Activated naive CD8-positive, alpha-beta T cell treated with anti-CD3 and anti-CD28 coated beads, Interleukin-2, amount 50 U/mL, for 16 hours (primary cell): ENCODE measurements at places on chromosomes 13 and 19.
A peak's percentile ranks its signal among the peaks of the same experiment; 100 is the strongest.

GRCh38 chr19:5828661-5829566 lies 10.6 kb downstream of the FUT6 start:
- no peak for DNase-seq

- DNase-seq: no peak
Measured at GRCh38 chr13:62997038-62997599, 1581.5 kb upstream of the PCDH20 start.

- DNase-seq: no peak
Measured at GRCh38 chr13:52461265-52461664, 6.0 kb downstream of the CKAP2 start.

DNA sequence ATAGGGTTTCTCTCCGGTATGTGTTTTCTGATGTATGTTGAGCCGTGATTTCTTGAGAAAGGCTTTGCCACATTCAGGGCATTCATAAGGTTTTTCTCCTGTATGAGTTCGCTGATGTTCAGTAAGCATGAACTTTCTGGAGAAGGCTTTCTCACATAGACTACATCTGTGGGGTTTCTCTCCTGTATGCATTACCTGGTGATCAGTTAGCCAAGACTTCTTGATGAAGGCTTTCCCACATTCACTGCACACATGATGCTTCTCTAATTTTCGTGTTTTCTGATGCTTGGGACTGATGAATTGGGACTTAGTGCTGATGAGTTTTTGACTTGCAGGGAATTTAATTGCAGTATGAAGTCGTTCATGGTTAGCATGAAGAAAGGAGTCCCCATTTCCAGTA lies 21.1 kb downstream of the ZNF350 start:
- DNase-seq: no peak

DNA sequence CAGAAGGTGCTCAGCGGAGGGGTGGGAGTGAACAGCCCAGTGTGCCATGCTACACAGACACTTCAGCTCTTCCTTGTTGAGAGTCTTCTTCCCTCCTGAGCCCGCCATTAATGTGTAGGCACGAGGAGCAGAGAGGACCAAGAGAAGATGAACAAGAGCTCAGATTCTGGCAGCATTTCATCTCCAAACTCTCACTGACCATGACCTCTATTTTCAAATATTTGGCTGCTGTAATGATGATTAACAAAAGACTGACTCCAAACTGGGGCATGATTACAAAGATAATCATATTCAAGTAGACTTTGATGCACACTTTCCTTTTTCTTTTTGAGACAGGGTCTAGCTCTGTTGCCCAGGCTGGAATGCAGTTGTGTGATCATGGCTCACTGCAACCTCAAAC lies 236.5 kb downstream of the DCLK1 start:
- no peak for DNase-seq

DNA sequence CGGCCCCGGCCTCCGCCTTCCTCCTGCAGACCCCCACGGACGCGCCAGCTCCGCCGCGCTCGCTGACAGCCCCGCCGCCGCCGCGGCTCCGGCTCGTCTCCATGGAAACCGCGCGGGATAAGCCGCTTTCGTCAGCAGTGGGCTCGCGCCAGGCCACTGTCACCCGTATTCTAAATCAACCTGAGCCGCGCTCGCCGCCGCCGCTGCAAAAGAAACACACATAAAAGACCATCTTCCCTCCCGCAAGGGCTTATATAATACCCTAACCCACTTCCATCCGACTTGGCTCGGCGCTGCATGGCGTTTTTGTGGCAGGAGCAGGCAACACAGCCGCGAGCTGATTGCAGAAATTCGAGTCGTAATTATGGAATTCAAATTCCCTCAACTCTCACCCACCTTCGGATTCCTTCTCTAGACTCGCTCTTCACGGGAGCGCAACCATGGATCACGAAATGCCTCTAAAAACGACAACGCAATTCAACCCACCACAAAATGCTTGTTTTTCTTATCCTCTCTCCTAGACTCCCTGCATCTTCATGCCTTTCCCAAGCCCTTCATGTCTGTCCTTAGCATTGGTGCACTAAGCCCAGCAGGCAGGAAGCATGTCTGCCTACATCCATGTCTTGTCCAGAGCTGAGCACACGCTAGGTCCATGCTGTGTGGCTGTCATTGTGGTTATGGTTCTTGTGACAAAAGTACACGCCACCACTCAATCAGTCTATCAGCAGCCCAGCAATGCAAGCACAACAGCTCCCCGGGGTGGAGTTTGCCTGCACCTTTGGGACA lies at the start of gene AMER2:
AMER2 (minus strand) TSS at position 772 of the 786 bp plus-strand sequence; CDS start at position 103, 669 bp downstream.
- no peak for DNase-seq

- DNase-seq: peak; percentile 42
Measured at GRCh38 chr19:36489920-36490415, 607 bp upstream of the ZNF566 start.

DNA sequence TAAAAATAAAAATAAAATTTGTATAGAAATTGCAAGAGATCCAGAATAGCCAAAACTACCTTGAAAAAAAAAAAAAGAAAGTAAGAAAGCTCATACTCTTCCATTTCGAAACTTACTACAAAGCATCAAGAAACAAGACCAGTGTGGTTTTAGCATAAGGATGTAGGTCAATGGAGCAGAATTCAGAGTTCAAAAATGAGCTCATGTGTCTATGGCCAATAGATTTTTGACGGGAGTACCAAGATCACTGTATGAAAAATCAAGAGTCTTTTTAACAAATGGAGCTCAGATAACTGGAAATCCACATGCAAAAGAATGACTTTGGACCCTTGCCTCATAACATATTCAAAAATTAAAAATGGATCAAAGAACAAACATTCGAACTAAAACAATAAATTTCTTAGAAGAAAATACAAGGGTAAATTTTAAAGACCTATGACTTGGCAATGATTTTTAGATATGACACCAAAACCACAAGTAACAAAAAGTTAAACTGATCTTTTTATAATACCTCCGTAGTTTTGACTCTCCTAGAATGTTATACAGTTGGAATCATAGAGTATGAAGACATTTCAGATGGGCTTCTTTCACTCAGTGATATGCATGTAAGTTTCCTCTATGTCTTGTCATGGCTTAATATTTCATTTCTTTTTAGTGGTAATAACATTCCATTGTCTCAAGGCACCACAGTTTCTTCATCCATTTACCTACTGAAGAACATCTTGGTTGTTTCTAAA lies 43.2 kb downstream of the KLF12 start:
- no peak for DNase-seq

DNA sequence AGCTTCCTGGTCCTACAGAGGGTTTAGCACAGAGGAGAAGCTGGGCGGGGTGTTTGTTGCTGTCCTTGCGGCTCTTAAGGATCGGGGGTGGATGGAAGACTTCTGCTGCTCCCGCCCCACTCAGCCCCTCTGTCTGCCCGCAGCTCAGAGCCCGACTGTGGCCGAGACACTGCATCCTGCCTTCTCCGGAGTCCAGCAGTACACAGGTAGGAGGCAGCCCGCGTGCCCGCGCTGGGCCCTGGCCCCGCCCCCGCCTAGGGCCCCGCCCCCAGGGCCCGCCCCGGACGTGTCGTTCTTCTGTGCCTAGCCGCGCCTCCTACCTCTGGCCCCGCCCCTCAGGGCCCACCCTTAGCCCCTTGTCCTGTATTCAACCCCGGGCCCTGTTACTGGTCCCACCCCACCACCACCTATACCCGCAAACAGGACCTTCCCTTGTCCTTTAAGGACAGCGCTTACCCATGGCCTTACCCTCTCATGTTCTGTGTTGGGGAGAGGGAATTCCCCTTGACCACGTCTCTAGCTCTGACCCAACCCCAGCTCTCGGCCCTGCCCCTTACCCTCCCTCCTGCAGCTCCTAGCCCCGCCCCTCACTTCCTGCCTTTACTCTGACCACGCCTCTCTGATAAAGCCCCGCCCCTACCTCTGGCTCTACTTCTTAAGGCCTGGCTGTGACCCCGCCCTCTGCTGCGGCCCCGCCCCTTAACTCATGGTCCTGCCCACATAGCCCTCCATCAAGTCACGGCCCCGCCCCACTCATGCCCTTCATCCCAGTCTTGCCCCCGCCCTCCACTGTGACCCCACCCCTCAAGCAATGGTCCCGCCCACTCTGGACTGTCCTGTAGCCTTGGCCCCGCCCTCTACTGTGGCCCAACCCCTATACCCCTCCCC lies 60.5 kb downstream of the CELF5 start:
- DNase-seq: peak; percentile 52

GRCh38 chr13:109329175-109329574 lies 457.2 kb downstream of the IRS2 start:
- DNase-seq: no peak

GRCh38 chr19:24159707-24160106 lies 72.7 kb downstream of the ZNF254 start:
- no peak for DNase-seq
